NCI-H2081 treated with DMSO at 0.1 percent for 48 hours (cell line): ENCODE measurements at places on chromosomes 3 and 15.
A peak's percentile ranks its signal among the peaks of the same experiment; 100 is the strongest.

DNA sequence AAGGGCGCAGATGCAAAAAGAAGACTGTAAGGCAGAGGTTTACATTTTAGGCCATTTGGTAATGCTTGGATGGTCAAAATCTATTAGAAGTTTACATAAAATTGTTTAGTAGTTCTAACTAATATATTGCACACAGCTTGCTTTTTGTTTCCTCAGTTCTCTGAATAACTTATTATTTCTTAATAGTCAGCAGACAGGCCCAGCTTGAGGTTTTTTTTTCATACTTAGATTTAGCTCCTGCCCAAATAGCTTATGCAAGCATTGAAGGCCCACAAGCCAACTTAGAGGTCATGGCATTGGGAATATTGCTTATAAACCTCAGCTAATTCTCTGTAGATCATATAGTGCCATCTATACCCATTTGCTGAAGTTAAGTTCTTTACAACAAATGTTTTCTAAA is 172.5 kb downstream of the RAP2B start:
- no peak for DNase-seq

DNA sequence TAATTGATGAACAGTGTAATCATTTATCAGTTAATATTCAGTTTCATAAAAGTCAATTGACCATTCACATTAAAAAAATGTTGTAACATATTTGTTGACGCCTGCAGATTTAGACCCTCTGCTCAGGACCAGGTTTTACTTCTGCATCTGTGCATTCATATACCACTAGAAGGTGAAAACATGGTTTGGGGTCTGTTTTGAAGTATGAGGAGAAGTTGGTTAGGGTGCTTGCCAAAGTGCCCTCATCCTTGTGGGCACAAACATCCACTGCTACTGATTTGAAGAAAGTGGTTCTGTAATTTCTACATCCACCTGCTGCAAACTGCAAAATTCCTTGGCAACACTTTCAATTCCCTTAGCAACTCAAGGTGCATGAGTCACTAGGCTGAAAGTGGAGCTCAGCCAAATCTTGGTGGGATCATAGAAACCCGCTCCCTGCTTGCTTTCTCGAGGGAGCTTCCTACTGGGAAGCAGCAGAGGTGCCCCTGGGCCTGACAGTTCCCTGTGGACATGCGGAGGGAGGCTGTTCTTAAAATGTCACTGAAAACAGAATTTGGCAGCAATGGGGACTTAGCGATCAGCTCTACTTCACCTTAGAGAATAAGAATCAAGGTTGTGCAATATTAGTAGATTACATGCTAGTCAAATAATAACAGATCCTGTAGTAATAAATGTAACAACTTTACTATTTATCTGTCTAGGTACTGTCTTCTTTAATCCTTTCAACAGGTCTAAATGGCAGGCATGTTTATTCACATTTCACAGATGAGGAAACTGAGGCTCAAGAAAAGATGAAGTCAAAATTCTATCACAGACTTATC is 301.0 kb upstream of the TBL1XR1 start:
- no peak for DNase-seq

DNA sequence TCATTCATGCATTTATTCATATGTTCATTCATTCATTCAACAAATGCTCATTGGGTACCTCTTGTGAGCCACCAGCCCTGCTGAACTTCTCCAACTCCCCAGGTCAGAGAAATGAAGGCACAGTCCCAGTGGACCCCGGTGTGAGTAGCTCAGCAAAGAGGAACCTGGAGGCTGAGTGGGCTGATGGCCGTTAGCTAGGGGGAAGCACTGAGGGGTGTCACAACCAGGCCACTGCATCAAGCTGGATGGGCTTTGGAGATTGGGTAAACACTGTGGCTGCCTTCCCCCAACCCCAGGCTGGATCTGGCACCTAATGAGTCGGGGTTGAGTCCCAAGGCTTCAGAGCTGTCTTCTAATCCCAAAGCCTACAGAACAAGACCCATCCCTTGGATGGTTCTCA is 12.1 kb upstream of the ALAS1 start:
- no peak for DNase-seq

DNA sequence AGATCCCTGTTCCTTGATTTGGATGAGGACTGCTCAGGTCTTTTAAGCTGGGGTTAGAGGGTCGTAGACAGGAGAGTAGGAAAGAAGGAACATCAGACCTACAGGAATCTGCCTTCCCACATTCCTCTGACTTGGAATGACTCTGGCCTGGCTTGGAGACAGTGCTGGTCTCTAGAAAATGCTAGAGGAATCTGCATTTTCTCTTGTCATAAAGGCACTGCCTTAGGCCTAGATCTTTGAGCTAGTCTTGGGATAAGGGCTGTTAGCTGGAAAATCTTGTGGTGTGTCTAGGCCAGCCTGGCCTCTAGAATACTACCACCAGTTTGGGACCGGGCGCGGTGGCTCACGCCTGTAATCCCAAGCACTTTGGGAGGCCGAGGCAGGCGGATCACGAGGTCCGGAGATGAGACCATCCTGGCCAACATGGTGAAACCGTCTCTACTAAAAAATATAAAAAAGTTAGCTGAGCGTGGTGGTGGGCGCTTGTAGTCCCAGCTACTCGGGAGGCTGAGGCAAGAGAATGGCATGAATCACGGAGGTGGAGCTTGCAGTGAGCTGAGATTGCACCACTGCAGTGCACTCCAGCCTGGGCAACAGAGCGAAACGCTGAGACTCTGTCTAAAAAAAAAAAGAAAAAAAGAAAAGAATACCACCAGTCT is 17.3 kb upstream of the BSN start:
- DNase-seq: no peak

DNA sequence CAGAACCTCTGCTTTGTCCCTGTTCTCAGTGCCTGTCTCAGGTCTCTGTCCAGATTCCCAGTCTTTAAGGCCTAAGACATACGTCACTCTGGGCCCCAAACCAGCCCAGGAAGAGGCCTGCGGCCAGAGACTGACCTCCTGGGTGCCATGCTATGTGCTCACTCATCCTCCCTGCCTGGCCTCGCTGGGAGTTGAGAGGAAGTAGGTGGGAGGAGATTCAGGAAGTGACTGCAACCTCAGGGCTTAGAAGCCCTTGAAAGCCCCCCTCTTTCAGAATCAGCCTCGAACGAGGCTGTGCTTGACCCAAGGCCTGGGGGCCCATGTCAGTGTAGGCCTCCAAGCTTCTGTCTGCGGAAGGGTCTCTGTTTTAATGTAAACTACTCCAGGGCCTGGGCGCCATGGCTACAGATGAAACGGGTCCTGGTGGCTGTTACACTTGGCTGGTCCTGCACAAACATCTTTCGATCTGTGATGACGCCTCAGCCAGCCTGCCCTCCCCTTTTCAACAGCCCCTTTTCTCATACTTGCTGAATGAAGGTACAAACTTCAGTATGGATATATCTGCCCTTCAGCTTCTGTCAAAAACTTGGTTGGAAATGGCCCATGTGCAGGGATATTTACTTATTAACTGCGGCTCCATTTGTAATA is 11.7 kb downstream of the RASGRF1 start:
- DNase-seq: no peak

- no peak for DNase-seq
Observed at GRCh38 chr15:22878103-22878502, 39.6 kb downstream of the NIPA2 start.

DNA sequence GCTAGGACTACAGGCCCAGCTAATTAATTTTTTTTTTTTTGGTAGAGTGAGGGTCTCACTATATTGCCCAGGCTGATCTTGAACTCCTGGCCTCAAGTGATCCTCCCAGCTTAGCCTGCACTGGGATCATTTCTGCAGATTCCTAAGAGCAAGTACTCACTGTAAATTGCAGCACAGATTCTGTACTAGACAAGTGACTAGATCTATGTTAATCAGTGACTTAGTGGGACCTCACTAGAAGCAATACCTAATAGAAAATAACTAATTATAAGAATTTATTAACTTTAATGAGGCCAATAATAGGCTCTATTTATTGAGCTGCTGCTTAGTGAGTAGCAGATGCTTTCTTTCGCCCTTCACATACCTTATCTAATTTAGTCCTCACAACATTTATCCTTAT is 10.6 kb upstream of the UTS2B start:
- no peak for DNase-seq

DNA sequence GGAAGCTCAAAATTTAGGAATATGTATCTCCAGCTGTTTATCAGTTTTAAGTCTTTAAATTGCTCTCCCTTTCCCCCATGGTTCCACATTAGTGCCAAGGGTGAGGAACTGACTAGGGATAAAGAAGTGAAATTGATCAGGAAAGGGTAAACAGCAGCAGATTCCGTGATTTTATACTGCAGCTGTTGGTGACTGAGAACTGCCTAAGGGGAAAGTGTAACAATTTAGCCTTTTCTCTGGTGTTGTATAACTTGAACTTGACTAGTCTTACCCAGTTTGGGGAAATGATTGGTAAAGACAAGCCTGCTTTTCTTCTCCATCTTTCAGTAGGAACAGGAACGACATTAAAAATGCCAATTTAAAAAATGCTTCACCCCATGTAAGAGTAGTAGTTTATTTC is 5.0 kb downstream of the SPRED1 start:
- no peak for DNase-seq

DNA sequence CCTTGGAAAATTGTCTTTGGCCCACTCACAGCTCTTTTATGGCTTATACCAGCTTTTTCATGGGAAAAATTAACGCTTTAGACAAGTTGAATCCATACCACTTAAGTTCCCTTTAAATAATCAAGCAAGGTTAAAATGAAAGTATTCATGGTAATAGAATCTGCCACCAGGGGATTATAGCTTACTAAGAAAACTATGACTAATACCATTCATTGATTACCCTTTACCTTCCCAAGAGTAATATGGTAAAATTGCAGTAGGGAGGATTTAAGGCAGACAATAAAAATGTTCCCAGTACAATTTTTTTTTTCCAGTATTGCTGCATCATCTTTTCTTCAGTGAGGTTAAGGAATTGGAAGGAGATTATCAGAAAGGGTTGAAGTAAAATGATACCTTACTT is 641.1 kb upstream of the NAALADL2 start:
- no peak for DNase-seq

- no peak for DNase-seq
Observed at GRCh38 chr3:169060037-169060436, 603.5 kb downstream of the MECOM start.

GRCh38 chr3:138939561-138940241 is 7.2 kb downstream of the FOXL2 start:
- no peak for DNase-seq

DNA sequence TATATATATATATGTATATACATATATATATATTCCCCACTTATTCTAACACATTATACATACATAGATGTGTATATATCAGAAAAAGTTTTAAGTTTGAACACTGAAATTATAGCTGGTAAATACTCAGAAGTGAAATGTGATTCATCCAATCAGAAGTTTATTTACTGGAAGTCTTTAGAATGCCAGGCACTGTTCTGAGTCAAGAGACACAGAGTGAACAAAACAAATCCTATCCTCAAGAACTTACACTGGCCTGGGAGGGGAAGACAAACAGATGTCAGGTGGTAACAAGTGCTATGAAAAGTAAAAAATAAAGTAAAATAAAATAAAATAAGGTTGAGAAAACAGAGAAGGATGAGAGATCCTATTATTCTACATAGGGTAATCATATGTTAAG is 13.4 kb downstream of the DHX36 start:
- DNase-seq: no peak

GRCh38 chr15:58401276-58401675 is 30.5 kb upstream of the LIPC start:
- no peak for DNase-seq

- DNase-seq: no peak
Observed at GRCh38 chr3:14570089-14570488, 29.9 kb upstream of the GRIP2 start.

- no peak for DNase-seq
Observed at GRCh38 chr15:77507143-77507897, 86.6 kb downstream of the HMG20A start.

GRCh38 chr3:194287374-194287773 is 63.8 kb downstream of the CPN2 start:
- peak; percentile 37 for DNase-seq

GRCh38 chr3:101900736-101901135 is 51.4 kb downstream of the NFKBIZ start:
- no peak for DNase-seq

- DNase-seq: no peak
Observed at GRCh38 chr15:50697109-50697797, 10.7 kb upstream of the TRPM7 start.

DNA sequence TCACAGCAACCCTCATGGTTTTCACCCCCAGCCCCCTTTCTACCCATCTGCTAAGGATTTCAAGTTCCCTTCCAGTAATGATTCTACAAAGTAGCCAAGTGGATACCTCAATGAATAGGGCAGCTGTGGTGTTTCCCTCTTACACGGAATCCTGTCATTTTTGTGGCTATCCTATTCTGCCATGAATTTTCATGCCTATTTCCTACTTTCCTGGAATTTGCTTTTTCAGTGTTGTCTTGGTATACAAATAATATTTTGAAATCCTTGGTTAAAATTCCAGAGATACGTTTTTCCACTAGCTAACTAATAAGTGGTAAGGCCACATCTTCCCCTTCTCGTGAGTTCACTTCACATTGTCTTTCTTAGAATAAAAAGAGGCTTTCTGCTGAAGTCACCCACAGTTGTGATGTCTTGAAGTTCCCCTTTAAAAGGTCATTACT is 7.5 kb downstream of the ADPRH start:
- DNase-seq: no peak

GRCh38 chr3:57157545-57157944 is 7.6 kb downstream of the IL17RD start:
- no peak for DNase-seq

DNA sequence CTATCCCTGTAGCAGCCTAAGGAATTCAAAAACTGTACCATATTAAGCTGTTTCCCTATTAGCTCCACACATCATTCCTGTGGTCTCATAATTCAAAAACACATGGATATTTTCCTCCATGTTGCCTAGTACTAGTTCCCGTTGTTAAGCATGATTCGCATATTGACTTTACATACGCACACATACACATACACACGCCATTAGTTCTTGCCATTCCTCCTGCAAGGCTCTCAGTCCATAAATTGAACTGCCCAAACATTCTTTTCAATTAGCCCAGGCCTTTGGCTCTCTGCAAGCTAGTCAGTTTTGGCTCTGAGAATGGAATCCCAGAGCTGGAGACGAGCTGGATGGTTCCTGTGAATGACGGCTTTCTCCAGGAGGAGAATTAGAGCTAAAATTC is 57.2 kb upstream of the RAD18 start:
- DNase-seq: no peak

GRCh38 chr15:27949089-27949488 is 150.0 kb downstream of the OCA2 start:
- DNase-seq: no peak

DNA sequence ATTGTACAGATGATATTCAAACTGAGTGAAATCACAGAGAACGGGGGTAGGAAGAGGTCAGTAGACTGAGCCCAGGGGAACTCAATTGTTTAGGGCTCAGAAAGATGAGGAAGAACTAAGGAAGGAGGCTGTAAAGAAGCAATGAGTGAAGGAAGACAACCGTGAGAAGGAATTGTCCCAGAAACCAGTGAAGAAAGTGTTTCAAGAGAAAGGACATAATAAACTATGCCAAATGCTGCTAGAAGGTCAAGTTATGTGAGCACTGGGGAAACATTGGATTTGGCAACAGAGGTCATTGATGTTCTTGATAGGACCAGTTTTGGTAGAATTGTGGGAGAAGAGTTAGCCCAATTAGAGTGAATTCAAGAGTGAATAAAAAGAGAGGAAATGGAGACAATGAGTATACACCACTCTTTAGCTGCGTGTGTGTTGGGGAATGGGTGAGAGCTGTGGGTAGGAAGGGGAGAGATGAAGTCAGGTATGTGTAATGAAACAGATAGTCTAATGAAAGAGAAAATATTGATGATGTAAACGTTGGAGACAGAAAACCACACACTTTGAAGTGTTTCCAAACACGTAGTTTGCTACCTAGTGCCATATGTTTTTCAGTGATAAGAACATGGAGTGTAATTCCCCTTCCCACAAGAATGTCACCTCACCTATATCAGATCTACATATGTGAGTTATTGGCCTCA is 42.5 kb upstream of the MME start:
- no peak for DNase-seq
